ENCODE measurements at places on chromosomes 7 and 10. TPM values are rescaled to one million over a fixed set of nuclear protein-coding genes. Genes with fewer than 3 reads are reported as not detected.
A peak's percentile ranks its signal among the peaks of the same experiment; 100 is the strongest.

DNA sequence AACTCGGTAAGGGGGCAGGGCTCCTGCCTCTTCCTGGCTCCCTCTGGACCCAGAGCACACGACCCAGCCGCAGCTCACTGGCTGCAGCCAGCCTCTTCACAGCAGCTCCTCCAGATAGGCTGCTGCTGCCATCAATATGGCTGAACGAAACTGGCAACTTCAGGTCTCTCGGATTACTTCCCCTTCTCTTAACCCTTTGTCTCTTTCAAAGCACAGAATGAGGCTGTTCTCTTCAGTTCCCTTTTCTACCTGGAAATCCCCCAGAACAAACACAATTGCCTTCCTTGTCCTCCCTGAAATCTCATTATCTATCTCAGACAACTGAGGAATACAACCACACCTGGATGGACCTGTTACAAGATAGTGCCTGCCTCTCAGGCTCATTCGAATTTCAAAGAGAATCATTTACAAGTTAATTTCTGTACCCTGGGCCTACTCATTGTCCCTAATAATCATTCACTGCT lies 193.4 kb upstream of the MBL2 start:
- DNase-seq, result no peak

DNA sequence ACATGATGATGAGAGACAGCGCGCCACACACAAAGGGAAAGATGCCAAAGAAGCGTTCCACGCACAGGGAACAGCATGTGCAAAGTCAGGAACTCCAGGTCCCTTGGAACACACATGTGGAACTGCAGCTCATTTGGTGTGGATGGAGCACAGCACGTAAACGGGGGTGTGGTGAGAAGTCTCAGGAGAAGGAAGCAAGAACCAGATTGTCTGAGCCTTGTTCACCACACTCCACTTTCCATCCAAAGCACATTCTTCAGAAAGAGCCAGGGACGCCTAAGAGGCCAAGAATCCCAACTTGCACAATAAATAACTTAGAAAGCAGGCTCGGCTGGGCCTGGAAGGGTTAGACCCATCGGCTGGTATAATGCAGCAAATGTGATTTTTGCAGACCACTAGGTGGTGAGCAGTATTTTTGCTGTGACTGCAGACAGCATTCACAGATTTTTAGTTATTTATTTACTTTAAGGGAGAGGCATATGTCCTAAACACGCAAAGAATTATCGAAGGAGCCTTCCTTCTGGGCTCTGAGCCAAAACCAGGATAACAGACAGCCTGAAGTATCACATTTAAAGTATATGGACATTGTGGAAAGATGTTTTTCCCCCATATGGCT lies 27.9 kb upstream of the ASCC1 start:
- DNase-seq, result peak; percentile 71

DNA sequence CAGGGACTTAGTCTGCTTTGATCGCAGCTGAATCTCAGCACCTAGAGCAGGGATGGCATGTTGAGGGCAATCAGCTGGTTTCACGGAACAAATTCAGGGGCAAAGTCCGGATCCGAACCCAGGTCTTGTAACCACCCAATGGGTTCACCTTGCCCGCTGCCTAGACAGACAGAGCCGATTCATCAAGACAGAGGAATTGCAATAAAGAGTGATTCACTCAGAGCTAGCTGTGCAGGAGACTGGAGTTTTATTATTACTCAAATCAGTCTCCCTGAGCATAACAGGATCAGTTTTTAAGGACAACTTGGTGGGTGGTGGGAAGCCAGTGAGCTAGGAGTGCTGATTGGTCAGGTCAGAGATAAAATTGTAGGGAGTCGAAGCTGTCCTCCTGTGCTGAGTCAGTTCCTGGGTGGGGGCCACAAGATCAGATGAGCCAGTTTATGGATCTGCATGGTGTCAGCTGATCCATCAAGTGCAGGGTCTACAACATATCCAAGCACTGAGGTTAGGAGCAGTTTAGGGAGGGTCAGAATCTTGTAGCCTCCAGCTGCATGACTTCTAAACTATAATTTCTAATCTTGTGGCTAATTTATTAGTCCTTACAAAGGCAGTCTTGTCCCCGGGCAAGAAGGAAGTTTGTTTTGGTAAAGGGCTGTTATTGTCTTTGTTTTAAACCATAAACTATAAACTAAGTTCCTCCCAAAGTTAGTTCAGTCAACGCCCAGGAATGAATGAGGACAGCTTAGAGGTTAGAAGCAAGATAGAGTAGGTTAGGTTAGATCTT lies 43.5 kb upstream of the CHST3 start:
- peak; percentile 67 for DNase-seq

DNA sequence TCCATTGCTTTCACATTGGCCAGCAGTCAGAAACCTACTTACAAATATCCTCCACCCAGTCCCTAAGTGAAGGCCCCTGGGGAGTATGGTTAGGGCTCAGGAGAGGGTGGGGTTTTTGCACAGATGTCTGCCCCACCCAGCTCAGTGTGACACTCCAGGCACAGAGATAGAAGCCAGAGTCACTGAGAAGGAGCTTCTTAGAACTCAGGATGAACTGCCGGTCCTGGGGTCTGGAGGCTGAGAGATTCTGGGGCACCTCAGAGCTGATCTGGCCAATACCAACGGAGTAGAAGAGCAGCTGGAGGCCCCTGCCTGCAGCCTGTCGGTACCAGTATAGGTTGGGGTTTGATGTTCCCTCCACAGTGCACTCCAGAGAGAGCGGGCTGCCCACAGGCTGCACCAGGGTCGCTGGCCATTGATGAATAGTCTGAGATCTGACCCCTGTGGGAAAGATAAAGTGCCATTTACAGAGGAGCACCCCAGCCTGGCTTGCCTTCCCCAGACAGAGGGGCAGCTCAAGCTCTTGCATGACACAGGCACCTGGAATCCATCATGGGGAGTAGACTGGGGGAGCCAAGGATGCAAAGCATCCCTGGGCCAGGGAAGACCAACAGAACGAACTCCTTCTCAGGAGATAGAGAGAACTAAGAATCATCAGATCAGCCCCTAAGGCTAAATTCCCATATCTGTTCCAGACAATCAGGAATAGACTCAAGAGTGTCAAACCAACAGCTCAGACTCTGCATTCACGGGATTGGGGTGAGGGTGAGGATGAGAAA lies 41.9 kb downstream of the PRSS2 start:
- no peak for DNase-seq

GRCh38 chr10:4109469-4109868 lies 324.5 kb upstream of the KLF6 start:
- no peak for DNase-seq

The OPN4 gene
- total RNA-seq, result not detected

DNA sequence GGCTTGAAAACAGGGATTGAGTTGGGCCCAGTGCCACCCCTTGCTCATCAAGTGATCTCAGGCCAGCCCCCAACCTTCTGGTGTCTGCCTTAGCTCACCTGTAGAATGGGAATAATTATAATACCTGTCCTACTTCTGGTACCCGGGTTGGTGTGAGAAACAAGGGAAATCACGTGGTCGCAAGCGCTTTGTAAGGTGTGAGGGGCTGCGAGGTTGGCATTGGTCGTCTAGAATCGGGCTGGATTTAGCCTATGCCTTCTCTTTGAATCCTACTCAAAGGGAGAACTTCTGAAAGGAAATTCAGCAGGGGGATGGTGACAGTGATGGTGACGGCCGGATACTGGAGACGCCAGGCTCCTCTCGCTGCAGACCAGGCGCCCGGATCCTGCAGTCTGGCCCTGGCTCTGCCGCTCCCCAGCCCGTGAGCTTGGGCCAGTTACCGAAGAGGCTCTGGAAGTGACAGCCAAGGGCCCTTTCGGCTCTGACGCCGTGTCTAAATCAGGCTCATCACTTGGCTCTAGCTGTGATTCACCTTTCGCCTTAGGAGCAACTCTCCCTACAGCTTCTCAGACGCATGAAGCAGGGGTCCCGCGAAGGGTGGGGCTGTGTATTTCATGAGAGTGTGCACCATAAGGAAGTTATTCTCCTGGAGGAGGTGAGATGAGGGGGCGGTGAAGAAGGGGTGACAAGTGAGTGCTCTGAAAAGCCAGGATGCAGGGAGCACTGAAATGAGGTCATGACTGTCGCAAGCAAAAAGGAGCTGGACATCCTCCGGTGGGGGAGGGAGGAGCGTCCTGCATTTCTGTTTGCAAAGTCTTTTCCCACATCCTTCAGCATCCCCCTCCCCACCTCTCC lies 4.0 kb upstream of the CREB5 start:
- DNase-seq, result peak; percentile 14

GRCh38 chr7:5758286-5758685 lies 23.2 kb downstream of the RNF216 start:
- DNase-seq, result no peak

DNA sequence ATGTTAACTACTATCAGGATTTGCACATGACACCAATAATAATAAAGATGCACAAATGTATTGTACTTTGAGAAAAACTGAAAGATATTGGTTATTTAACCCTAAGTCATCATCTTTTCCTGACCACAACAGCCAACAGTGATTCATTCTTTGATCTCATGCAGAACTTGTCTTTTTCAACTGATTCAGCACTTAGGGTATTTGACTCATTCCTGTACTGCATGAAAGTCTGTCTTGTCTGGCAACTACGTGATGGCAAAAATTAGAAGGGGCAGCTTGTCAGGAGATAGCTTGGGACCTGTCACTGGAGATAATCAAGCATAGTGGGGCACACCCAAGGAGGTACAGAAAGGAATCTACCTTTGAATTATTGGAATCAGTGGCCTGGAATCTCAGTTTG lies 77.8 kb upstream of the LRRC17 start:
- no peak for DNase-seq
